A375 (cell line): ENCODE measurements at places on chromosomes 1 and 21. TPM values are rescaled to one million over a fixed set of nuclear protein-coding genes. Genes with fewer than 3 reads are reported as not detected.

RNU1-4 gene
- total RNA-seq = under 0.01 TPM in 2 replicates

KLHDC8A gene
- total RNA-seq = 0.05 and 0.19 TPM in 2 replicates

AADACL3 gene
- not detected in 2 replicates for total RNA-seq

ADGRB2 gene
- 10.0 and 15.8 TPM in 2 replicates for total RNA-seq

DCDC2B gene
- not detected in 2 replicates for total RNA-seq

TTC22 gene
- not detected in 2 replicates for total RNA-seq

BLACAT1 gene
- 2.9 and 3.2 TPM in 2 replicates for total RNA-seq

PCAT6 gene
- total RNA-seq = not detected in 2 replicates

DNAJC28 gene
- 0.11 and 0.37 TPM in 2 replicates for total RNA-seq

APP gene
- total RNA-seq = 239 and 267 TPM in 2 replicates

PERM1 gene
- total RNA-seq = 0.27 and 0.38 TPM in 2 replicates

OR2T2 gene
- total RNA-seq = not detected in 2 replicates

KIAA0040 gene
- 26.5 and 28.4 TPM in 2 replicates for total RNA-seq

CTTNBP2NL gene
- total RNA-seq = 8.3 and 13.7 TPM in 2 replicates

FAM72C gene
- 9.7 and 14.3 TPM in 2 replicates for total RNA-seq

EVA1C gene
- total RNA-seq = 5.2 and 11.0 TPM in 2 replicates

TMEM201 gene
- 16.3 and 19.8 TPM in 2 replicates for total RNA-seq

ATP1A2 gene
- total RNA-seq = not detected in 2 replicates

LRRC42 gene
- total RNA-seq = 15.8 and 17.8 TPM in 2 replicates

RXRG gene
- total RNA-seq = 6.2 and 7.2 TPM in 2 replicates

CD84 gene
- not detected in 2 replicates for total RNA-seq

STUM gene
- total RNA-seq = not detected in 2 replicates

KRTAP19-3 gene
- not detected in 2 replicates for total RNA-seq

C1orf232 gene
- not detected in 2 replicates for total RNA-seq

MNDA gene
- not detected in 2 replicates for total RNA-seq

PADI1 gene
- total RNA-seq = 0.23 TPM in 1 of 2 replicates, not detected in the other

PLA2G2A gene
- total RNA-seq = 0.21 TPM in 1 of 2 replicates, not detected in the other

GPR25 gene
- total RNA-seq = not detected in 2 replicates

USP16 gene
- 25.3 and 28.3 TPM in 2 replicates for total RNA-seq

NCF2 gene
- total RNA-seq = 0.05 and 0.19 TPM in 2 replicates

MTARC1 gene
- total RNA-seq = 0.16 and 0.19 TPM in 2 replicates

TMEM63A gene
- 58.1 and 68.7 TPM in 2 replicates for total RNA-seq

LRRC39 gene
- total RNA-seq = 0.87 and 1.8 TPM in 2 replicates

UBAP2L gene
- total RNA-seq = 170 and 193 TPM in 2 replicates

PPIAL4G gene
- total RNA-seq = not detected in 2 replicates

MLLT11 gene
- total RNA-seq = 7.4 and 7.6 TPM in 2 replicates

LENEP gene
- total RNA-seq = not detected in 2 replicates

CADM3 gene
- total RNA-seq = 0.21 and 0.57 TPM in 2 replicates

AMY1B gene
- total RNA-seq = not detected in 2 replicates

TRIM62 gene
- total RNA-seq = 10.0 and 25.6 TPM in 2 replicates

PLPPR5 gene
- 0.15 TPM in 1 of 2 replicates, not detected in the other for total RNA-seq

VWA5B1 gene
- not detected in 2 replicates for total RNA-seq
